ENCODE measurements at places on chromosomes 1 and 21.

DNA sequence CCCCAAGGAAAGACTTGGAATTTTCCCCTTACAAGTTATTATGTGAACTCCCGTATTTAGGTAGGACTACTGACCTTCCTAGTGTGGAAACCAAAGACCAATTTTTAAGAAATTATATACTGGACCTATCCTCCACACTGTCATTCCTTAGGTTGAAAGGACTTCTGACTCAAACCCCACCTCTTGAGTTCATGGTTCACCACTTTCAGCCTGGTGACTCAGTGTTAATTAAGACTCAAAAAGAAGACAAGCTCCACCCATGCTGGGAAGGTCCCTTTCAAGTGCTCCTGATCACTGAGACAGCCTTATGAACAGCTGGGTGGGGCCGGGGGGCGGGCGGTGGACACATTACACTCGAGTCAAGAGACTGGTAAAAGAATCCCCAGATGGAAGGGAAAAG lies 113.2 kb downstream of the LRRC53 start:
- no peak for DNase-seq

GRCh38 chr1:244011271-244011670 lies 39.8 kb upstream of the ZBTB18 start:
- no peak for DNase-seq

GRCh38 chr21:30148906-30149305 lies 17.7 kb downstream of the CLDN17 start:
- no peak for DNase-seq

DNA sequence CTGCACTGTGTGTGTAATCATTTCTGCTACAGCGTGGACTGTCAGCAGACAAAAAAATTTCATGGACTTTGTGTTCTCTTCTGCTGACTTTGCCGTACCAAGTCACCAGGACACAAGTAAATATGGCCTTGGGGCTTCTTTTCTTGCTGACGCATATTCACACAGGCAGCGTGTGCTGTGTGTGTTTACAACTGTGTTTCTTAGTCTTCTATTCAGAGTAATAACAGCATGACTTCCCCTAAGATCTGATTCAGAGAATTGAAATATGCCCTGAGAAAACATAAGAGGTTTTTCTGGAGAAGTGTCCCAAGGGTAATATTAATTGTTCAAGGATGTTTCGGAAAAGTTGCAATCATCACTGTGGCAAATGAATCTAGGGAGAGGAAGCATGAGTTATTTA lies 47.1 kb upstream of the DYNLT5 start:
- DNase-seq: no peak

GRCh38 chr1:223250632-223251015 lies 107.6 kb upstream of the TLR5 start:
- DNase-seq: no peak

DNA sequence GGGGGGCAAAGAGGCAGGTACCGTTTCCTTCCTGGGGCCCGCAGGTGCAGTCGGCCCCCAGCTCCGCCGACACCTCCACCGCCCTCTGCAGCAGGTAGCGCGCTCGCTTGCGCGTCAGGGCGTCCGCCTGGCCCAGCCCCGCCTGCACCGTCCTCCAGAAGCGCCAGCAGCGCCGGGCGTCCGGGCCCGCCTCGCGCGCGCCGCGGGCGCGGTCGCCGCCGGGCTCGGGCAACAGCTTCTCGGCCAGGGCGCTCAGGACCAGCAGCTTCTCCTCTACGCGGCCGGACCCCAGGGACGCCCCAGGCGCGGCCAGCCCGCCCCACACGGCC lies 863 bp downstream of the TARBP1 start:
- peak; percentile 79 for DNase-seq

GRCh38 chr1:203486618-203487370 lies 7.2 kb upstream of the OPTC start:
- DNase-seq: no peak
